ENCODE measurements at places on chromosomes 2 and 18.

DNA sequence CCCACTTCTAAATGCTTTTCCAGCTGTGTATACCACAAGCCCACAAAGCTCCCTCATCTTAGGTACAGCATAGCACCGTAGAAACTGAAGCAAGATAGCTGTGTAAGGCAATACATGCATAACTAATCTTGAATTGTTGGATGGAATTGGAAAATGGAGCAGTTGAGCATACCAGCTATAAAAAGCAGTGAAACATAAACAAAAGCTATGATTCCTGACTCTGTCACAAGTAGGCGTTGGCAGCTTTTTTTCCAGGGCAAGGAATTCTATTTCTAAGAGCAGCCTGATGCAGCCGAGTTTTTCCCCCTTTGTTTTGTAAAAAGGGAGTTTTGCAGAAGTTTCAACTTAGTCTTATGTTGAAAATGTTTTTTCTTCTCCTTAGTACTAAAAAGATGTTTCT lies 32.4 kb downstream of the MOGAT1 start:
- no peak for DNase-seq

GRCh38 chr2:98072442-98072841 lies 14.5 kb upstream of the VWA3B start:
- no peak for DNase-seq

- DNase-seq, result peak; percentile 94
These were observed 70.8 kb upstream of the SMAD7 start for GRCh38 chr18:49021433-49022129.

DNA sequence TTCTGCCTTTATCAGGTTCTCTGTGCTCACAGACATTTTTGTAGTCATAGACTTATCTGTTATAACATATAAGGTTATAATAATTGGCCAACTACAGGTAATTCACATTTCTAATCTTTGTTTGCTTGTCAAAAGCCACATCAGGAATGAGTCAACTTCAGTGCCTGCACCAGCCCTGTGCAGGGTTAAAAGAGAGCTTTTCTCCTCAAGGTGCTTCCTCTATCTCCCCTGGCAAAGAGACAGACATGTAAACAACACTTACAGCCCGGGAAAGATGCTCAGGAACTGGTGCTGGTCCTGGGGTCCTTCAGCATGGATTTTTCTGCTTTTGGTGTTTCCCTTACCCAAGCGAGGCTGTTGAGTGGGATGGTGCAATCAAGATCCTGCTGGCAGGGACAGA lies 7.7 kb upstream of the EHD3 start:
- no peak for DNase-seq

- DNase-seq, result peak; percentile 26
These were observed 147.9 kb downstream of the B3GNT2 start for GRCh38 chr2:62343636-62344337.

DNA sequence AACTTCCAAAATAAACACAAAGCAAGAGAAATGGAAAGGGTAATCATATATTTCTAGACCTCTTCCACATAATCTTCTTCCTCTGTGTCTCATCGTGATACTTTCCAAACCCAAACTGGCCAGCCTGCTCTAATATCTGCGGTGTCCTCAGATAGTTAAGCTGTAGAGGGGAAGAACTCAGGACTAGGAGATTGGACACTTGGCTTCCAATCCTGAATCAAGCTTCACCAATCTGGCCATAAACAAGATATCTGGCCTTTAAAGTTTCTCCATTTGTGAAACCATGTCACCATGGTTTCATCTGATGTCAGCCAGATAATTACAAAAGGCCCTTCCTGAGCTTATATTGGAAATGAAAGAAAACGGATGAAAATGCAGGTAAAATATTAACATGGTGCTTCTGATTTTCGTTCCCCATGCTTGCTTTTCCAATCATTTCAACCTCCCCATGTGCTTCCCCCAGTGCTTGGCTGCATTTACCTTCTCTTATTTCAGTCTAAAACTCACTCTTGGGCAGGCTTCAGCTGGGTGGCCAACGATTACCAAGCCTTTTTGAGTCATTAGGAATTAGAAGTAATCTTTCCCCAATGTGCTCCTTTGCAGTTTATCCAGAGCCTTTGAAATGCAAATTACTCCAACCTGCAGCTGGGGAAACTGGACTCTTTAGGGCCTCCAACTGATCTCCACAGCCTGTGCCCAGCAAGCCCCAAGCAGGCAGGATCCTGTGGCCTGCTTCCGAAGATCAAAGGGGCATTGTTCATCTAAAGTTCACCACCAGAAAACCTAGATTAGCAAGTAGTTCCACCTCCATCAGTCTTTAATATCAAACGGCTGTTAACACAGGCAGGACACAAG lies 44.5 kb upstream of the MYCN start:
- no peak for DNase-seq

DNA sequence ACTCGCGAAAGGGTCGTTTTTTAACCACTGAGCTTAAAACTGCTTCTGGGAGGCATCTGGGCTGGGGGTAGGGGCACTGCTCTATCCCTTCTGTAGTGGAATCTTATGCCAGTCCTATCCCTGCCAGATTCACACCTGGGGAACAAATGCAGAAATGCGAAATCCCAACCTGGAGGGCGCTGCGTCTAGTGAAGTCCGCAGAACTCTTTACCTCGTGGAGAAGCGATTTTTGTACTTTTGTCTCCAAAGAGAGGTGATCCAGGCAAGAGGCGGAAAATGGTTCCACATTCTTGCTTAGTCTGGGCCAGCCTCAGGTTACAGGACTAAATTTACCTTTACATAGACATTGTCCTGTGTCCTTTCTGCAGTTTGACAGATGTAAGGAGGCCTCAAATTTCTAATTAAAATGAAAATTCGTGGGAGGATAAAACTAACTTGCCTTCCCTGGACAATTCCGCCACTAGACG lies 10.4 kb downstream of the TBR1 start:
- DNase-seq, result no peak

DNA sequence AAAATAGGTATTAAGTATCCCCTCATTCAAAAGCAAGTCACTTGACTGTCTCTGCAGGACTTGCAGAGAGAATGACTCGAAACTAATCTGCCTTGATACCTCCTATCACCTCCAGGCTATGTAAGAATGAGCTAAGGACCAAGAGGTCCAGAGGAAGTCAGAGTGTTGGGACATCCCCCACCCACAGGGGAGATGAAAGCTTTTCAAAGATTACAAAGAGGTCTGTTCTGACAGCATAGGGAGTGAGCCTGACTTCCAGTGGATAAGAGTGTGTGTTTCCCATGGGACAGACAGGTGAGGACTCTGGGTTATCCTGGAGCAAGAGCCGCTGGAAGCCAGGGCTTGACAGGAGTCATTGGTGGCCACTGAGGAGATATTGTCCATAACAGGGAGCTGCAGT lies 85.0 kb upstream of the TACR1 start:
- no peak for DNase-seq

- DNase-seq, result peak; percentile 49
These were observed 225.7 kb downstream of the XIRP2 start for GRCh38 chr2:167114018-167114417.
